ENCODE measurements at places on chromosomes 7 and 10. TPM values are rescaled to one million over a fixed set of nuclear protein-coding genes. Genes with fewer than 3 reads are reported as not detected.

The CLDN15 gene
- total RNA-seq = 4.3 TPM

The RET gene
- total RNA-seq = not detected

The CALML3 gene
- not detected for total RNA-seq

The FXYD4 gene
- not detected for total RNA-seq

The TRIM50 gene
- total RNA-seq = not detected

The NUDT13 gene
- not detected for total RNA-seq

All from G401 (cell line).